Cortex of kidney (tissue), 1 donor: ENCODE measurements at places on chromosomes 7 and 10.

- DNase-seq = no peak
Measured at GRCh38 chr7:43876241-43876640, 6.9 kb upstream of the MRPS24 start.

- no peak for DNase-seq
Measured at GRCh38 chr7:99002148-99002826, 124.0 kb downstream of the TRRAP start.

DNA sequence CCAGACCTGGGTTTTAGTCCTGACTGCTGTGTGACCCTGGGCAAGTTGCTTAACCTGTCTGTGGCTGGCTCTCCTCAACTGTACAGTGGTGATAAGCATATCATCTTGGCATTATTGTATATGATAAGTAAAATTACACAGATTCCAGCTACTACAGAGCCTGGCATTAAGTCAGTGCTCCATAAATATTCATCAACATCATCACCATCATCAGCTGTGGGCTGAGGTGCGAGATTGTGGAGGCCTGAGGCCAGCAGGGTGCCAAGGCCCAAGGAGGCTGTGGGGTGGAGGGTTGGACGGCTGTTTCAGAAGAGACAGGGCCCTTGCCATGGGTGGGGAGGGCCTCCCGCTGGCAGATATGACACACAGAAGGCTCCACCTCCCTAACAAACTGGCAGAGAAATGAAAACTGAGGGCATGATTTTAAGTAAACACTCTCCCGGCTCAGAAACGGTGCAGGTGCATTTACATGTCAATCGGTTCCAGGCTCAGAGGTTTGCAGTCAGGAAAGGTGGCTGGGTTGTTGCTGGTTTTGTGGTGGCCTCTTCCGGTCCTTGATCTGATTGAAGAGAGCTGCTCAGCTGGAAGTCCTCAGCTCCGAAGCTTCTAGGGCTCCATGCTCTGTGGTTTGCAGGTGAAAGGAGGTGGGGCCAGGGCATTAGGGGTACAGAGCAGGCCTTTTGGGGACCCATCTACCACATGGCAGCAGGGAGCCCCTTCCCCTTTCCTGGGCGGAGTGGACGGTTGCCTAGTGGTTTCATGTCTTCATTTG lies 10.2 kb downstream of the CRYGN start:
- no peak for DNase-seq

DNA sequence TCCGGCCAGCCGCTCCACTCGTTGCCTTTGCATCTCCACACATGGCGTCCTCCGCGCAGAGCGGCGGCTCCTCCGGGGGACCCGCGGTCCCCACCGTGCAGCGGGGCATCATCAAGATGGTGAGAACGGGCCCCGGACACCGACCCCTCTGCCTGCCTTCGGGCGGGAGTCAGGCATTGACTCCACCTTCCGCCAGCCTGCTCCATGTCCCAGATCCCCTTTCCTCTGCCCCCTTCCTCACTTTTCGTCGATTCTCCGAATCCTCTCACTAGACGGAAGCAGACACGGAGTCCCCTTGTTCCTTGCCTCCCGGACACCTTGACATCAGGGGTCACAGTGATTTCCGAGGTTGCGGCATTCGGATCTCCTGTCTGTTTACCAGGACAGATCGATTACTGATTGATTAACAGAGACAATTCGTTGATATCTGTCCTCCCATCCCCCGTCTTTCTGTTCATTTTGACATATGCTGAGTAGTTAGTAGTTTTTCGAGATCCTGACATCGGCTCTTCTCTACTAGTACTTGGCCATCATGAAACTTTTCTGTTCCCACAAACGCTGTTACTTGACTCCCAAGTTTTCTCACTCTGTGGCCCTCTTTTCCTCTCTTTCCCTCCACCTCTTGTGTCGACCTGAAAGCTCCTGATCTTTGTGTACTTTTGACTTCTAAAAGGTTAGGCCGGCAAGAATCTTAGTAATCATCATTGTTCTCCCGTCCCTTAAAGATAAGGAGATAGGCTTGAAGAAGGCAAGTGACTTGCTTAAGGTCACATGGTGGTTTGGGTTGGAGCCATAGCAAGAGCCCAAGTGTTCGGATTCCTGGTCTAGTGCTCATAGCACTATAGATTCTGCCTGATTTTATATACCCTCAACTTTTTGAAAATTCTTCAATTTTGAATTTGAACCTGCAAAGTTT lies 597 bp downstream of the SND1 start:
- DNase-seq = no peak

DNA sequence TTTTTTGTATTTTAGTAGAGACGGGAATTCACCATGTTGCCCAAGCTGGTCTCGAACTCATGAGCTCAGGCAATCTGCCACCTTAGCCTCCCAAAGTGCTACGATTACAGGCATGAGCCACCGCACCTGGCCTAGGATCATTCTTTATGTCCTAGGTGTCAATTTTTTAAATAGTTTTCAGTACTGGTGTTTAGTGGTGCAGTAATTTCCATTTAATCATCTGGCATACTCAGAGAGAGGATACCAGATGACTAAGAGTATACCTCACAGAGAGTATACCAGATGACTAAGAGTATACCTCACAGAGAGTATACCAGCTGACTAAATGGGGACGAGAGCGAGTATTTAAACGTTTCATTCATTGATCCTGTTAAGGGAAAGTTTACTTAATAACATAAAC lies 37.3 kb upstream of the TMEM248 start:
- no peak for DNase-seq

DNA sequence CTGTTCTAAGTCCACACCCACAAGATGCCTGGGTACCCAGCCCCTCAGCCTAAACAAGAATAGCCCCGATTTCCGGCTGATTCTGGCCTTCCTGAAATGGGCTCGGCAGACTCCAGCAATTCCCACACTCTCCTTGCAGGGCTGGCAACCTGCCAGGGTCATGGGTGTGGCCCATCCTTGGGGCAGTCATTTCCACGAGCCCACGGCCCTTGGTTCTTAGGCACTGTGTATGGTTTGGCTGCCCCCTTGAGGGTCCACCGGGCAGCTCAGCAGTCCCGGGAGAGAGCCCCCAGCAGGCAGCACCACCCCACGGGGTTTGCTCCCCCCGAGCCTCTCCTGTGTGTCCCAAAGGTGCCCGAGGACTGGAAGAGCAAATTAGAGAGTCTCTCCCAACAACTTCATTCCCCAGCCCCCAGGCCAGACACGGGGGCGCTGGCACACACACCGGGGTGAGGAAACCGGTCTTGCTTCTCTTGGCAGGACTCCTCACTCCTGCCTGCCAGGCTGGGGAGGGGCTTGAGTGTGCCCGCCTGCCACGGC lies 142.2 kb downstream of the EMX2 start:
- no peak for DNase-seq
